CD4-positive, alpha-beta memory T cell (primary cell): ENCODE measurements at places on chromosomes 3 and 15. TPM values are rescaled to one million over a fixed set of nuclear protein-coding genes. Genes with fewer than 3 reads are reported as not detected.

Gene GP9
- not detected for total RNA-seq

Gene PPP2R3A
- total RNA-seq = 0.25 TPM

Gene RBMS3
- total RNA-seq = 1.0 TPM

Gene DNAH1
- 49.8 TPM for total RNA-seq

Gene FAM227B
- total RNA-seq = 11.5 TPM

- H3K36me3 ChIP-seq = no peaks in the 10 kb centered on the region
- H3K4me3 ChIP-seq = no peak overlapping the region
- no peak overlapping the region for H3K27ac ChIP-seq
These were observed 28.3 kb upstream of the CHMP2B start for GRCh38 chr3:87198774-87199173.

DNA sequence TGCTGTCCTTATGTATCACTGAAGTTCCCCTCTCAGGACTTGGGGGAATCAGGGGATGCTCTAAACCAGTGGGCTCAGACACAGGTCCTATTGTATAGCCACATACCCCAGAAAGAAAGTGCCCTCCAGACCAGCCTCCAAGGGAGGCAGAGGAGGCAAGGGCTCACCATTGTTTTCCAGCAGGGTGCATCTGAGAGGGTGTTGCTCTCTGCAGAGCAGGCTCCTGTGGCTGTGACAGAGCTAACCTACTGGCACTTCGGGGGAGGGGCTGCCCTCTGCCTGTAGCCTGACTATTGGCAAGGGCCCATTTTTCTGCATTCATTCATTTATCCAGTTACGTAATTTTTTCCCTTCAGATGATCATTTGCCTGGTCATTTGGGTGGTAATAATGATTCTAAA lies 39.9 kb downstream of the EEFSEC start:
- DNase-seq = no peak
- H3K27ac ChIP-seq = no peak overlapping the region
- H3K4me1 ChIP-seq = no peaks in the 10 kb centered on the region
- no peaks in the 10 kb centered on the region for H3K36me3 ChIP-seq
- no peak overlapping the region for H3K4me3 ChIP-seq
- no peaks in the 10 kb centered on the region for H3K27me3 ChIP-seq

DNA sequence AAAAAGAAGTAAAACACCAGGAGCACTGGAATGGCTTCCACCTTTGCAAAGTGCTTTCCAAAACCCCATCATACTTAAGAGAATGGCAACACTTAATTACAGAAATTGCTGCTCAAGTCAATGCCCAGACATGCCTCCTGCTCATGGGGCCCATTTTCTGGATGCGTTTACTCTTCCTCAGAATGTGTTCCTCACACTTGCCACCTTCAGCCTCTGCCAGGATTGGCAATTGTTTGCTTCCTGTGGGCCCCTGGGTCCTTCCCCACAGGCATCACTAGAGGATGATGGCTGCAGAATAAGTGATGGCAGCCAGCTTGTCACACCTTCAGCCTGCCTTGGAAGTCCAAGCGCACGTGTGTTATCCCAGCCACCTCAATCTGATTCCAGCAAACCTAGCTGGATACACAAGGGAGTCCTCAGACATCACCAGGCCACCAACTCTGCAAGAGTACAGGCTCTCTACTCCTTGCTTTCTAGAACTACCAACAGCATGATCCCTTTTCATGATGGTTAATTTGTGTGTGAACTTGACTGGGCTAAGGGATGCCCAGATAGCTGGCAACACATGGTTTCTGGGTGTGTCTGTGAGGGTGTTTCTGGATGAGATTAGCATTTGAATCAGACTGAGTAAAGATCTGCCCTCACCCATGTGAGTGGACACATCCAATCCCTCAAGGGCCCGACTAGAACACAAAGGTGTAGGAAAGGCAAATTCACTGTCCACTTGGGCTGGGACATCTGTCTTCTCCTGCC lies 4.9 kb upstream of the NUP210 start:
- no peak overlapping the region for H3K4me3 ChIP-seq
- H3K4me1 ChIP-seq = peaks cover 67% of the 10 kb centered on the region
- H3K27me3 ChIP-seq = no peaks in the 10 kb centered on the region
